Right cardiac atrium (tissue), 5 donors: ENCODE measurements at places on chromosomes 4 and X.
A peak's percentile ranks its signal among the peaks of the same experiment; 100 is the strongest.

DNA sequence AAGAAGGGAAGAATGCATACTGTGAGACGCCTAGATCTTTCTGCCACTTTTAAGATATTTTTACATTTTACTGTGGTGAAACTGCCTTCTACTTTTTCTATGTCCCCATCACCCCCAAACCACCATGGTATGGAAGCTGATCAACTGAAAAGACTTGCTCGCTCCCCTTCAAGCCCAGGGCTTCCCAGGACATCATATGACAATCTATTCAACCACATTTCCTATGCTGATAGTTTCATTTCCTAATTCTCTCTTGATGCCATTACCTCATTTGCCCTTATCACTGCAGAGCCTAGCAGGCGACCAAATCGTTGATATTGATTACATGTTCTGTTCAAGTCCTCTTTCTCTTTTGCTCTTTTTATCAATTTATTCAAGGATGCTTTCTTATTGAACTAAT is 40.1 kb upstream of the KLHL34 start:
- no peak for DNase-seq

DNA sequence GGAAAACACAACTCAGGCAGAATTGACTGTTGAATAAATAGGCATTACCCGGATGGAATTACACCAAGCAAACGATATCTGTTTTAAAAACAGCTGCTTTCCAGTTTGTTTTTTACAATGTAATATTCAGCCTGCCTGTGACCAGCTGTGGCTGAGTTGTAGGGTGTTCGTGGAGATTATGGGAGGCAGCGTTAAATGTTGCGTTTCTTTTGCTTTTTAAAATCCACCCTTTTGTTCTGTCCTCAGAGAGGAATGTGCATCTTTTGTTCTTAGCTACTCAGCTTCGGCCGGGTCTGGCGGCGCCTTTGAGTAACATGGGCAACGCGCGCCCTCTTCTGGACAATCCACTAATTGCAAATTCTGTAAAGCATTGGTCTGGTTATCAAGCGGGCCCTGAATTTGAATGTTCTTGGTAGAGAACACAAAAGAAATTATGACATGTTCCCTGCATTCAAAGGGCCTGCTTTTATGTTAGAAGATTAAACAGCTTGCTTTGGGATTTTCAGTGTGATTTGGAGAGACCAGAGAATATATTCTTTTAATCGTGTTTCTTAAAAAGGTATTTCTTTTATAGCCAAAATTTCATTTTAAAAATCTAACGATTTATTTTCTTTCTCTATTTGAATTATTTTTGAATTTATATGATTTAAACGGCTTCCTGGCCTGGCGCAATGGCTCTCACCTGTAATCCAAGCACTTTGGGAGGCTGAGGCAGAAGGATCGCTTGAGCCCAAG is 76.3 kb upstream of the TRIM2 start:
- peak; percentile 76 for DNase-seq

- DNase-seq, result no peak
These were observed 249.1 kb upstream of the BMP3 start for GRCh38 chr4:80781431-80781830.

DNA sequence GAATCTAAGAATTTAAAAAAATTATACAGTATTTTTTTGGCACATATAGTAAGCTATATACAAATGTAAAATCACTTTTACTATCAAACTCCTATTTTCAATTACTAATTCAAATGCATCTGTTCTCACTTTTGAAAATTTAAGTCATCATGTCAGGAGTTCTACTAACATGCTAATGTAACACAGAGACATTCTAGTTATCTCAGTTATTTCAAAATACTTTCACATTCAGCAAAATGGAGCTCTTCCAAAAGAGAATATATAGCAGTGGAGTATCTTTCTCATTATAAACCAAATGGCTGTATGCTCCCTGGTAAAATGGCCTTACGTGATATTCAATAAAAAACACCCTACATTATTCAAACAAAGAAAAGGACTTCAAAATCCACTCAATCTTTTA is 42.3 kb downstream of the RFC1 start:
- no peak for DNase-seq

DNA sequence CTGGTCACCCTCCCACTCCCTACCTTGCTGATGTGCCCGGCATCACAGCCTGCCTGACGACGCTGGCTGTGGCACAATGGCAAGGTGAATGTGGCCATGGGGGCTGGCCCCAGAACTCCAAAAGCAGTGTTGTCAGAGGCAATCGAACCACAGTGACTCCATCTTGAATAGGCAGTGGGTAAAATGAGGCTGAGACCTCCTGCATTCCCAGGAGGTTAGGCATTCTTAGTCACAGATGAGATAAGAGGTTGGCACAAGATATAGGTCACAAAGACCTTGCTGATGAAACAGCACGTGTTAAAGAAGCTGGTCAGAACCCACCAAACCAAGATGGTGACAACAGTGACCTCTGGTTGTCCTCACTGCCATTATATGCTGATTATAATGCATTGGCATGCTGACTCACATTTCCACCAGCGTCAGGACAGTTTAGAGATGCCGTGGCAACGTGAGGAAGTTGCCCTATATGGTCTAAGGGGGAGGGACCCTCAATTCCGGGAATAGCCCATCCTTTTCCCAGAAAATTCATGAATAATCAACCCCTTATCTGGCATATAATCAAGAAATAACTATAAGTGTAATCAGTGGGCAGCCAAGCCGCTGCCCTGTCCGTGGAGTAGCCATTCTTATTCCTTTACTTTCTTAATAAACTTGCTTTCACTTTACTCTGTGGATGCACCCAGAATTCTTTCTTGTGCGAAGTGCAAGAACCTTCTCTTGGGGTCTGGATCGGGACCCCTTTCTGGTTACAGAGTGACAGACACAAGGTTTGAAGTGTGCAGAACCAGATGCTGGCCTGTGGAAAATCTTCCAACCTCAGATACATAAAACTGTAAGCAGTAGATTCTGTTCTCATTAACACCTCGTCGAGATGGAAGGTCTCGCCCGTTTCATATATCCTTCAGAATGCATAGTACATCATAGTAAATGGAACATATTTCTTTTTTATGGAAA is 26.8 kb upstream of the CLDN24 start:
- DNase-seq, result no peak

DNA sequence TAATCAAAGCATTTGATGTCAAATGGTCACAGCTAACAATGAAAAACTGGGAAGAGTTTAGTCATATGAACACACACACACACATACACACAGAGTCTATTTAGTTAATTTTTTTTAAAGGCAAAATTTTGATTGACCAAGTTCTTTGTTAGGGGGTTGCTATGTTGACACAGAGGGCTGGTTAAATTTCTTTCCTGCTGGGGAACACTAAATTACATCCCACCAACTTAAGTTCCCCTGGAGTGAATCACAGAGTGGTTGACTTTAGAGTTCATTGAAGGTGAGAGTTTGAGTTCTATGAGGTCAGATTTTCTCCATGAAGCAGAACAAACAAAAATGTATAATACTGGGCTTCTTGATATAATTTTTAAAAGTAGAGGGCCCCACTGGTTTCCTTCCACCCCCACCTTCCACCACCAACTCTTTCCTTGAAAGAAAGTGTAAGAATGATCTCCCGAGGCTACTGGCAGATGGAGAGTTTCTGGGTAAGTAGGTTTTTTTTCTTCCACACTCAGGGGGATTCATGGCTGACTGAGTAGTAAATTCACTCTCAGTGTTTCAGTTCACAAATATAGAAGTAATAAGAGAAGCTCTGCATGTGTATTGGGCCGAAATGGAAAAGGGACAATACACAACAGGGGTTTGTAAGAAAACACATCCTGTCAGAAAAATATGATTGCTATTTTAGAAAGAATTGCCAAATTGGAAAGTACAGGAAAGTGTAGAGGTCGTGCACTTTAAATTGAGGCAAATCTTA is 917.0 kb upstream of the LCORL start:
- no peak for DNase-seq

DNA sequence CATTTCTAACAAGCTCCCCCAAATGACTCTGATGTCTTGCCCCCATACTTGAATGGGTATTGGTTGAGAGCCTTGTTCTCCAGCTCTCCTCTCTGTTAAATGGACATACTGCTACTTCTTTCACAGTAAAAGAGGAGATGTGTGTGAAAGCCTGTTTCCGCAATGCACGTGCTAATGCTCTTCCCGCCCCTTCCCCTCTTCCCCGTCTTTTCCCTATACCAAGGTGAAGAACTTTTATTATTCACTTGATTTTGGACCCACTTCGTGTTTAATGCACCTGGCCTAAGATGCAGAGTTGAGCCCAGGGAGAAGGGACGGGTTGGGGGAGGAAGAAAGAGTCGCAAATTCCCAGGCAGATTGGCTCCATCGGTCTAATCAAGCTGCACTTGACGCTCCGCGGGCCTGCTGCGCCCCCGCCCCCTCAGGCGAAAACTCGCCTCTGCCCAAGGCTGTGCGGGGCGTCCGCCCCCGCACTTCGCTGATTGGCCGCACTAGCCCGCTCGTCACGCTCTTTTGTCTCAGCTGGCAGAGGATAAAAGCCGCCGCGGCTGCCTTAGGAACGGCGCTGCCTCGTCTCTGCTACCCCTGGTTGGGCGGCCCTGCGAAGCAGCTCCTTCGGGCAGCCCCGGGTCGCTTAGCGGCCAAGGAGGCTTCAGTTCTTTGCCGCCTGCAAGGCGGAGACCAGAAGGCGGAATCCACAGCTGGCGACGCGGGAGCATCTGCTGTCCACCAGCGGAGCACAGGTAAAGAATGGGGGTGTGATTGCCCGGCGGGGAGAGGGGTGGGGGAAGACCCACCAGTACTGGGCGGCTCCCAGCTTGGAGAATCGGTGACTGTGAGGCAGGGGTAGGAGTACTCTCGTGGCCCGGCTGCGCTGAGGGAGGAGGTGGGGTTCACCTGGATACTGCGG is at the start of gene ZCCHC12:
TSS of gene ZCCHC12 (plus strand) at position 562 of the 910 bp plus-strand sequence. CDS start 1,421 bp downstream, outside the sequence.
- DNase-seq, result peak; percentile 74

- no peak for DNase-seq
These were observed 891 bp downstream of the CISD2 start for GRCh38 chr4:102869569-102870197.

GRCh38 chr4:44150091-44150576 is 298.5 kb downstream of the KCTD8 start:
- no peak for DNase-seq

GRCh38 chr4:81913427-81913879 is 441.7 kb upstream of the RASGEF1B start:
- peak; percentile 33 for DNase-seq

- DNase-seq, result no peak
These were observed 200.4 kb downstream of the MAB21L2 start for GRCh38 chr4:150782311-150782710.

- DNase-seq, result no peak
These were observed 28.1 kb downstream of the SMIM43 start for GRCh38 chr4:121736735-121737351.

- no peak for DNase-seq
These were observed 1180.8 kb upstream of the PABPC4L start for GRCh38 chr4:135382280-135382959.

DNA sequence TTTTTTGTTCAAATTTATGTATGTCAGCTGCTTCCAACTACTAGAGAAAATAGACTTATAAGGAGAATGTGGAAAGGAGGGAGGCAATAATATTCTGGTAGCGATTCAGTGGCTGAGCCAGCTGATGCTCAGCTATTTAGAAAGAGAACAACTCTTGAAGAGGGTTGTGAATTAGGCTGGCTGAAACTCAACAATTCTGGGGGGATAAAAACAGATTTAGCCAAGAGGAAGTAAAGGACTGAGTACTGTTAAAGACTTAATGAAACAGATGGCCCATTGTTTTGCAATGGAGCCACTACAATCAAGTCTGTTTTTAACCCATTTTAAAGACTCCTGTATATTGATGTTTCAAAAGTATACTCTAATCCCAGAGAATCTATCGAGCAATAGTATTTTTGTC is 1058.9 kb downstream of the C4orf33 start:
- no peak for DNase-seq

GRCh38 chr4:48247142-48247877 is 22.3 kb downstream of the TEC start:
- no peak for DNase-seq

DNA sequence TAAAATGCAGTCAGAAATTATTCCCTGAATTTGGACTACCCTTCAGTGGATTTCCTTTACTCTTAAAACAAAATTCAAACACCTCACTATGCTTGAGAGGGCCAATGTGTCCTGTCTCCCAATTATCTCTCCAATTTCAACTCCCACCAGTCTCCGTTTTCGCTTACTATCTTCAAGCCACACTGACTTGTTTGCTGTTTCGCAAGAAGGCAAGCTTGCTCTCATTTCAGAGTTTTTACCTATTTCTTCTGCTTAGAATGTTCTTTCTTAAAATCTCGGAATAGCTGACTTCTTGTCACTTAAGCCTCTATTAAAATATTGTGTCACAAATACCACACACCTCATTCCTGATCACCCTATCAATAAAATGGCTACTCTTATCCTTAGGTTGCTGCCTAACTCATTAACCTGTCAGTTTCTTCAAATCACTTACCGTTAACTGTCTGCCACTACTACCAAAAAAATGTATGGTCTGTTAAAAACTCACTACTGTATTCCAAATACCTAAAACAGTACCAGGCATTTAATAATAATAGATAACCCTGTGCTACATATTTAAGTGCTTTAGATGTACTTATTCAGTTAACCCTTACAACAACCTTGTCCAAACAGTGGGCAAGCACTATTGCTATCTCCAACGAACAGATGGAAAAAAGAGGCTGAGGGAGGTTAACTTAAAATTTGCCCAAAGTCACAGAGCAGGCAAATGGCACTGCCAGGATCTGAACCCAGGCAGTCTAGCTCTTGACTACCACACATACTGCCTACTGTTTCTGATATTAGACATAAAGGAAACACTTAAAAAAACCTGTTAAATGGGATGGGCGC is 2.9 kb downstream of the UBA6 start:
- no peak for DNase-seq

GRCh38 chr4:113821856-113822255 is 60.3 kb upstream of the CAMK2D start:
- DNase-seq, result no peak

DNA sequence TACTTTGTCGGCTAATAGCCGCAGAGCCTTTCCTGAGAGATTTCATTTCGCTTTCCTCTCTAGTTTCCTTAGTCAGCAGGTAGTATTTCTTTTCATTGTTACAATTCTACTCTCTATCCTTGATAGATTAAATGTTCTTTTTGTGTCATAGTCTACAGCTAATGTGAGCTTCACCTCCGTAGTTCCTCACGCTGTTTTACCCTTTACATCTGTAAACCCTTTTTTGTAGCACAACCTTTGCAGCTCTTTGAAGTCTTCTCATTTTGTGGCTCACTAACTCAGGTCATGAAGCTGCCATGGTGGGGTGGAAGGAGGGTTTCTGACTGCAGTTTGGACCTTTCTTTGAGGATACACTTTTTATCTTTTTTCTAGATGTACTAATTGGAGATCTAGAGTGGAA is 1008.8 kb upstream of the PABPC4L start:
- DNase-seq, result no peak

GRCh38 chr4:78005086-78005485 is 52.0 kb upstream of the FRAS1 start:
- DNase-seq, result no peak

- DNase-seq, result no peak
These were observed 441.1 kb downstream of the KCNIP4 start for GRCh38 chr4:21507439-21507838.

GRCh38 chr4:111605111-111605510 is 540.1 kb upstream of the FAM241A start:
- no peak for DNase-seq

GRCh38 chr4:89364541-89364940 is 56.9 kb upstream of the GPRIN3 start:
- no peak for DNase-seq

GRCh38 chr4:122831515-122832196 is 5.0 kb downstream of the FGF2 start:
- DNase-seq, result no peak
